ENCODE measurements at places on chromosomes 1 and 21. TPM values are rescaled to one million over a fixed set of nuclear protein-coding genes. Genes with fewer than 3 reads are reported as not detected.
A peak's percentile ranks its signal among the peaks of the same experiment; 100 is the strongest.

The GSTM5 gene
- total RNA-seq, result not detected

The HCRTR1 gene
- not detected for total RNA-seq

The ANGPTL3 gene
- total RNA-seq, result not detected

The S100A7A gene
- not detected for total RNA-seq

The RSPH1 gene
- total RNA-seq, result not detected

The GPR157 gene
- total RNA-seq, result 6.5 TPM

GRCh38 chr1:16905110-16905867, 9.5 kb downstream of the RNU1-2 start:
- peak; percentile 98 for DNase-seq

DNA sequence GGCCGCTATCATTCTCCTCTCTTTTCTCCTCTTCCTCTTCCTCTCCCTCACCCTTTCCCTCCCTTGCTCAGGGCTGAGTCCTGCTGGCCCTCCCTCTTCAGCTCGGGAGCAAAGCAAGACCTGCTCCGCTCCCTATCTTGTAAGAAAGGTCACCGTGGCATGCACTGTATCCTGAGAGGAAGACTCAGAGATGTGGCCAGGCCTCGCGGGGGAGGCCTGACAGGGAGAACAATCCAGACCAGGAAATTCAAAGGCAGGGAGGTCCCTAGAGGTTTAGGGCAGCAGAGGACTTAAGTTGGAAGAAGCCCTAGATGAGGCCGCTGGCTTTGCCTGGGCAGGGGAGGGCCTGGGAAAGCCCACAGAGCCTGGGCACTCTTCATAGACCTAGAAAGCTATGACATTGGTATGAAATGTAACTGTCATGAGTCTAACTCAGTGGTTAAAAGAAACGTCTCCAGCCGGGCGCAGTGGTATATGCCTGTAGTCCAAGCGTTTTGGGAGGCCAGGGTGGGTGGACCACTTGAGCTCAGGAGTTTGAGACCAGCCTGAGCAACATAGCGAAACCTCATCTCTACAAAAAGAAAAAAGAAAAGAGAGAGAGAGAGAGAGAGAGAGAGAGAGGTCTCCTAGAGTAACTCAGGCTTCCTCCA, 14.6 kb upstream of the PTAFR start:
- DNase-seq, result no peak

DNA sequence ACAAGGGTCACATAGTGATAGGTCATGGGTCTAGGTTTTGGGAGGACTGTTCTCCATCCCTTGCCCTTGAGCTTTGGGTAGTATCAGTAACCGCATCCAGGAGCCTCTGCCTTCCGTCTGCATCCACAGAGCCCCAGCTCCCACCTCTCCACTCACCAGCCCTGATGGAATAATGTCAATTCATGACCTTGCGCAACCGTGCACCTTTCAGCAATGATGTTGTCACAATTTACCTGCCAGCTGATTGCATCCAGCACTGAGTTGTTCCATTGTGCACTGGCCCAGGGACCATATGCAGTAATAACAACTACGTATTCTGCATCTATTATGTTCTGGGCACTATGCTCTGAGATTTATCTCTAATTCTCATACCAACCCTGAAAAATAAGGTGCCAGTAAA, 1.4 kb downstream of the CAPN8 start:
- DNase-seq, result no peak

DNA sequence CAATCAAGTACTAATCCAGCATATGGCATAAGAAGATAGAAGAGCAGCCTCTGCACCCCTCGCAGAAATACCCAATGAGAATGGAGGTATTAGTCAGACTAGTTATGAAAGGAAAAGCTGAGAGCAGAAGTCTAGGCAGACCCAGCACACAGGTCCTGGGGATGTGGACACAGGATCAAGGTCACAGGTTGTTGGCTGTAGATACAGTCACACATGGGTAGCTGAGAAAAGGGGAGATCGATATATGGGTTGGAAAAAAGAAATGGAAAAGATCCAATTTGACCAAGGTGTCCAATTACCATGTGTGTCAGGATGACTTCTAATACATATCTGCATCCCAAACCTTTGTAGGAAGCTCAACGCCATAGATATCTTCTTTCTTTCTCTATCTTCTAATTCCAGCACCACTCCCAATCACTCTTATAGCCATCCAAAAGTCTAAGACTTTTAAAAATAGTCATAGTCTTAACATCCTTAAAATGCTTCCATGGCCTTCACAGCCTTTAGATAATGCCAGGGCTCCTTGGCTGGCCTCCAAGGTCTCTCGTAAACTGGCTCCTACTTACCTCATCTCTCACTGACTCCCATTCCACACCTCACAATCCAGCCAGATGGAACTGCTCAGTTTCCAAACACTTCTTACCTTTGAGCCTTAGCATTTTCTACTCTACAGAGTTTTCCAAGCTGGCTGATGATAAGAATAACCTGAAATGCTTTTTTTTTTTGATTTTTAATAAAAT, 8.3 kb upstream of the ZC3H11B start:
- no peak for DNase-seq

DNA sequence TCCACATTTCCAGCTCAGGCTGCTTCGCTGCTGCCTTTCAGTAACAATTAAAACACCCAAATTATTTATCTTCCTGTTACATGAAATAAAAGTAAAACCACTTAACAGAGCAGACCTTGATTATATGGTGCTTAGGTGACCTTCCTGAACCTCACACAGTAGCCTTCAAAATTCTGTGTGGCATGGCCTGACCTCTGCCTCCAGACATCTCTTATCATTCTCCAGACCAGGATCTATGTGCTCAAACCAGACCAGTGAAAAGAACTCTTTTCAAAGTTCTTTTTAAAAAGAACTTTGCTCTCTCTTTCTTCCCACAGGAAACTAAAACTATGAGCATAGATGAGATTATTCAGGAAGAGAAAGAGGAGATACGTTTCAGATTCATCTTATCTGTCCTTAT, 37.8 kb downstream of the KIAA0319L start:
- no peak for DNase-seq

DNA sequence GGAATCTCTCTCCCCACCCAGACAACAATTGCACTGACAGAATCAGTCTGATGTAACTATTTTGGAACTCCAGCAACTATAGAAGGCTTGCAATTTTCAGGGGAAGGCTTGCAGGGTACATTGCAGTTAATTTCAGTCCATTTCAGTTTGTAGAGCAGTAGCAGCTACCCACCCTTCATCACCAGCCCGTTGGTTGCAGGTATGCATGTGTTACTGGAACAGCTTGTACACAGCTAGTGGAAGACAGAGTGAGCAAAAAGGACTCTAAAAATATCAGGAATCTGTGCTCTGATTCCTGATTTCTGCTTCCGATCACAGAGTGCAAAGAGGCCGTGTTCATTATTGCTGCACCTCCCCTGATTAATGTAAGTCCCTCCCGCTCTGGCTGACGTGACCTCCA, 449.0 kb downstream of the NPHP4 start:
- no peak for DNase-seq

DNA sequence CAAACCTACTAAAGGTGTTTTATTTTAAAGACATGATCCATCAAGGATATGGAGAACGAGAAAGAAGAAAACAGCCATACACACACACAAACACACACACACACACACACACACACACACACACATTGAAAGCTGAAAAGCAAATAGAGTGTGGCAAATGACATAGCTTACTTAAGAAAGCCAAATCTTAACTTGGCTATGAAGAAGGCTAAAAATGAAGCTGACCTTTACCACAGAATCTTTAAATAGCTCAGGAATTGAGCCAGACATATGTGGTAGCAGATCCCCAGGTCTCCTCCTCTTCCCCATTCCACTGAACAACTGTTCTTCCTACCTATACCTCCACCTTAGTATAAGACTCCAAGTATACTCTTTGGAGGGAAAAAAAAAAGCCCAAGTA, 185.6 kb downstream of the CLEC20A start:
- no peak for DNase-seq

DNA sequence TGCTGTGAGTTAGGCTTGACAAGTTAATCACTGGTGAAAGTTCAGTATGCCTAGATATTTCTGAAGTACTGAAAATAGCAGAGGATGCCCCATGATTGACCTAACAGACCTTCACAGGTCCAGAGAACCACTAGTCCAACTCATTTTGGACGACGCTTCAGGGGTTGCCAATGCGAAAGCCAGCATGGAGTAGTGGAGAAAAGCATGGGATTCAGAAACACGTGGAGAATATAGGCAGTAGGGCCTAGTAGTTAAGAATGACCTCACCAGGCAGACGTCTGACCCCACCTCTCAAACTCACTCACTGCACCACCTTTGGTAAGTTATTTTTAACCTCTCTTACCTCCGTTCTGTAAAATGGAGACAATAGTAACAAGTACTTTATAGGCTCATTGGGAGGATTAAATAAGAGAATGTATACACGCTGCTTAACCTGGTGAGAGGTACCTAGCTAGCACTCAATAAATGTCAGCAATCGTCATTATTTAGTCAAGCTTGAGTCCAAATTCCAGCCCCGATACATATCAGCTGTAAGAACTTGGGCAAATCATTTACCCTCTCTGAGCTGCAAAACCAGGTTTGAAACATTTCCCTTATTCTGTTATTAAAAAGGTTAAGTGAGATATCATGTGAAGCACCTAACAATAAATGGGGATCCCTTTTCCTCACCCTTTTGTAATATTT, 13.2 kb downstream of the PLPP3 start:
- DNase-seq, result peak; percentile 59

- no peak for DNase-seq
These were observed 83.8 kb upstream of the ETS2 start for GRCh38 chr21:38721958-38722357.

DNA sequence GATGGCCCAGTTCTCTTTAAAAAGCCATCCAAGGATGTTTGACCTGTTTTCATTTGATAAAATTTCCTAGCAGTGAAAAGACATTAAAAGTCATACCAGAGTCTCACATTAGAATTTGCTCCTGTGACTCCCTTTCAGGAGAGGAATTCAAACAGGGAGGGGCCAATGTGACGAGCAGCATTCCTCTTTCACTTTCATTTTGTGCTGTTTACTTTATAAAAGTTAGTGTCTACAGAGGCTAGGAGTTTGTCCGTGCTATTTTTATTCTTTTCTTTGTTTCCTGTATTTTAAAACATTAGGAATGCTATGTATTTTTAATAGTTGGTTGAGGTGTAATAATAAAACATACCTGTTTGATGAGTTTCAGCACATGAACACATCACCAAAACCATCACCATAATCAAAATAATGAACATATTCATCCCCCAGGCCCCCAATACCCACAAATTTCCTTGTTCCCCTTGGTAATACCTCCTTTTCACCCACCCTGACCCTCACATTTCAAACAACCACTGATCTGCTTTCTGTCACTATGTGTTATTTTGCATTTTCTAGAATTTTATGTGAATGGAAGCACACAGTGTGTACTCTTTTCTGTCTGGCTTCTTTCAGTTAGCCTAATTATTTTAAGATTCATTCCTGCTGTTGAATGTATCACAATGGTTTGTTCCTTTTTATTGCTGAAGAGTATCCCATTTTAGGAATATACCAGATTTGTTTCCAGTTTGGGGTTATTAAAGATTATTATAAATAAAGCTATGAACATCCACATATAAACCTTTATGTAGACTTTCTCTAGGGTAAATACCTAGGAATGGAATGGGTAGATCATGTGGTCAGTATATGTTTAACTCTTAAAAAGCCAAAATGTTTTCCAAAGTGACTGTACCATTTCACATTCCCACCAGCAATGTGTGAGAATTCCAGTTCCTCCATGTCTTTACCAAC, 129.5 kb downstream of the TENT5C start:
- DNase-seq, result no peak

DNA sequence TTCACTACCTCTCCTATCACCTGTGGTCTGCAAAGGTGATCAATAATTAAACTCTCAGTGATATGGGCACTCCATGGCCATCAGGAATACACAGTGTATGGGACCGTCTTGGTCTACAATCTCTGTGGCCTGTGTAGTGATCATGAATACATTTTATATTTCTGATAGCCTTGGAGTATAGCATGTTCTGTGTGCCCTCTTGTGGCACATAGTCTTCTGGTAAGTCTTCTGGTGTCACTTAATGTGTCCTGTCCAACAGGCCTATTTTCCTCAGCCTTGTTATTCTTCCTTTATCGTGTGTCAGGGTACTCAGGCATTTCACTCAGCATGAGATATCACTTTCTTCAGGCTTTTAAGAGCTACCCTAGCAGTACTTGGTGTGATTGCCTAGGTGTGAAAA, 393.6 kb downstream of the AGBL4 start:
- no peak for DNase-seq

- DNase-seq, result no peak
These were observed 50.3 kb downstream of the USP48 start for GRCh38 chr1:21732664-21733063.

DNA sequence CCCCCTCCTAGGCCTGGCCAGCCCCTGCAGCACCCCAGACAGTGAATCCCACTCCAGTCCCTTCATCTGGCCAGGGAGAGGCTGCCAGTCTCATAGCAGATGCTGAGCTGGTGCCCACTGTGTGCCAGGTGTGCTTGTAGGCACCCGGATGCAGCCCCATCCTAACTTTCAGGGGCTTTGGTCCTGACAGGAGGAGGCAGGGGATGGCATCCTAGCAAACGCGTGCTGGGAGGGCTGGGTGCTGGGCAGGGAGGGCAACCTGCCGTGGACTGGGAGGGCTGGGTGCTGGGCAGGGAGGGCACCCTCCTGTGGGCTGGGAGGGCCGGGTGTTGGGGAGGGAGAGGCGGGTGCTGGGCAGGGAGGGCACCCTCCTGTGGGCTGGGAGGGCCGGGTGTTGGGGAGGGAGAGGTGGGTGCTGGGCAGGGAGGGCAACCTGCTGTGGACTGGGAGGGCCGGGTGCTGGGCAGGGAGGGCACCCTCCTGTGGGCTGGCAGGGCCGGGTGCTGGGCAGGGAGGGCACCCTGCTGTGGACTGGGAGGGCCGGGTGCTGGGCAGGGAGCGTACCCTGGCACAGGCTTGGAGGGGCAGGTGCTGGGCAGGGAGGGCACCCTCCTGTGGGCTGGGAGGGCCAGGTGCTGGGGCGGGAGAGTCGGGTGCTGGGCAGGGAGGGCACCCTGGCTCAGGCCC, 35.3 kb downstream of the SLC19A1 start:
- DNase-seq, result no peak

Measured in SJSA1 (cell line).